ENCODE measurements at places on chromosomes 5 and 9.

DNA sequence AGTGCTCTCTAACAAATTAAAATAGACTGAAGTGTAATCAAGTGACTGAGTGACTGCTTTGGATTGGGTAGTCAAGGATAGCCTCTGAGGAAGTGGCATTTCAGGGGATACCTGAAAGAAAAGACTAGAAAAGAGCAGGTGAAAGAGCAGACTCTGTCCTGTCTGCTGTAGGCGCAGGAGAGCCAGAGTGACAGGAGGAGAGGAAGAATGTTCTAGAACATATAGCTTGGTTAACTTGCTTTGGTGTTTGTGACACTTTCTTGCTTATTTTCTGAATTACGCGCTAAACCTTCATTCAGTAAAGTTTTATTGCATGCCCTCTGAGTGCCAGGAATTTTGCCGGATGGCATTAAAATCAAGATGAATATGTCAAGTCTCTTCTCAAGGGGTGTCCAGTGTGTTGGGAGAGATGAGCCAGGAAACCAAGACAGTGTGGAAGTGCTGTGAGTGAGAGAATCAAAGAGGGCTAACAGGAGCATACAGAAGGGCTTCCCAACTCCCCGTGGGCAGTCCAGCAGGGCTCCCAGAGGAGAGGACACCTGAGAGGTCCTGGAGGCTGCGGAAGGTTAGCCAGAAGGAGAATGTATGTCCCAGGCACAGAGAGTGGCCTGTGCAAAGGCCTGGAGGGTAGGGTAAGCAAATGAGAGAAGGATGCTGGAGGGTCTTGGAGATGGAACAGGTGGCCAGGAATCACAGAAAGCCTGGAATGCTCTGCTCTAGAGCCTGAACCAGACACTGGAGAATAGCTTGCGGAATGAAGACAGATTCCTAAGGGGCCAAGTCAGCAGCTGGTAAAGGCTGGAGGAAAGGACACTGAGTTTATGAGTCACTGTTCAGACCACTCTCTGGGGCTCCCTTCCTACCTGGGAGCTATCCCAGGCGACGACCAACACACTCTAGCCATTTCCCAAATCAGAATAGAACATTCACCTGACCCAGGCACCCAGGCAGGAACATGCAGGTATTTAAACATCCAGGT, 59.3 kb downstream of the SLC22A5 start:
- peaks cover 52% of the 10 kb centered on the region for H3K4me1 ChIP-seq
- no peak overlapping the region for H3K27ac ChIP-seq
- no peaks in the 10 kb centered on the region for H3K36me3 ChIP-seq
- H3K27me3 ChIP-seq = no peaks in the 10 kb centered on the region
- H3K4me3 ChIP-seq = no peak overlapping the region

DNA sequence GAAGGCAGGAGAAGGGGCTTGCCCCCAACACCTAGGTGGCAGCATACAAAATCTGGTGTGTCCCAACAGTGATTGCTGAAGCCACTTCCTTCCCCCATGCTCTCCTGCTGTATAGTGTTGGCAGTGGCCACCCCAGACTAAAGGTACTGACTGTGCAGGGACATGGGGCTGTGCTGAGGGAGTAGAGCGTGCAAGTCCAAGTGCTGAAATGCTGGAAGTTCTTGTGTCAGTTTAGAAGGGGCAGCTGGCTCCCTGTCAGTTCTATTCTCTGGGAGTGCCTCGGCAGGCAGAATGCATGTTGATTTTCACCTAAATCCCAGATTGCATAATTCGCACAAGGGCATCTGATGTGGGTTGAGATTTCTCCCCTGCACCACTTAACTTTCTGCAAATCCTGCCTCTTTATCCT, 68.6 kb downstream of the GDNF start:
- H3K27ac ChIP-seq = peak overlapping the region; percentile 82
- H3K36me3 ChIP-seq = no peaks in the 10 kb centered on the region
- H3K4me3 ChIP-seq = peak overlapping the region; percentile 37
- peak; percentile 57 for DNase-seq
- H3K4me1 ChIP-seq = peaks cover 50% of the 10 kb centered on the region
- H3K27me3 ChIP-seq = no peaks in the 10 kb centered on the region

DNA sequence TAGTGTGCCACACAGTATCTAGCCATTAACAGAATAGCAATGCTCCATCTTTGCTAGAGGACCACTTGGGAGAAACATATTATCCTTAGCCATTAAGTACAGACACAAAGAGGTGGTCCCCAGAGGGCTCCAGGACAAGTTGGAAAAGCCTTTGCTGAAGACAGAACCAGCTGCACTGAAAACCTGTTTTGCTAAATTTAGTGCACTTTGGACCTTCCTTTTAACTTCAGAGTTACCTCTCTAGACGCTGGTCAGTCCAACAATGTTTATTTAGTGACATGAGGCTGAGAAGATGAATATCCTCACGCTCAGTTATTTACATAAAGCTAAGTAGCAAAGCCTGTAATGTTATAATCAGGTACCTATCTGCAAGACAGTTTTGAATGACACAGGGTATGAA, 265.0 kb upstream of the ZNF608 start:
- H3K27ac ChIP-seq = no peak overlapping the region
- H3K4me1 ChIP-seq = no peaks in the 10 kb centered on the region
- no peak for DNase-seq
- no peaks in the 10 kb centered on the region for H3K36me3 ChIP-seq

GRCh38 chr9:135566552-135566951, 5.0 kb downstream of the PAEP start:
- no peak overlapping the region for H3K4me3 ChIP-seq
- H3K36me3 ChIP-seq = no peaks in the 10 kb centered on the region
- H3K27me3 ChIP-seq = no peaks in the 10 kb centered on the region
- no peaks in the 10 kb centered on the region for H3K4me1 ChIP-seq
- no peak overlapping the region for H3K27ac ChIP-seq
- no peak for DNase-seq

GRCh38 chr5:176184608-176185132, 53.6 kb upstream of the SIMC1 start:
- no peak overlapping the region for H3K4me3 ChIP-seq
- H3K36me3 ChIP-seq = no peaks in the 10 kb centered on the region
- no peak overlapping the region for H3K27ac ChIP-seq
- H3K27me3 ChIP-seq = peaks cover 4% of the 10 kb centered on the region
- DNase-seq = no peak

- no peak for DNase-seq
- H3K27me3 ChIP-seq = peaks cover 41% of the 10 kb centered on the region
- no peaks in the 10 kb centered on the region for H3K36me3 ChIP-seq
- no peak overlapping the region for H3K4me3 ChIP-seq
- H3K27ac ChIP-seq = no peak overlapping the region
Observed at GRCh38 chr9:36781533-36781932, 208.8 kb downstream of the MELK start.

DNA sequence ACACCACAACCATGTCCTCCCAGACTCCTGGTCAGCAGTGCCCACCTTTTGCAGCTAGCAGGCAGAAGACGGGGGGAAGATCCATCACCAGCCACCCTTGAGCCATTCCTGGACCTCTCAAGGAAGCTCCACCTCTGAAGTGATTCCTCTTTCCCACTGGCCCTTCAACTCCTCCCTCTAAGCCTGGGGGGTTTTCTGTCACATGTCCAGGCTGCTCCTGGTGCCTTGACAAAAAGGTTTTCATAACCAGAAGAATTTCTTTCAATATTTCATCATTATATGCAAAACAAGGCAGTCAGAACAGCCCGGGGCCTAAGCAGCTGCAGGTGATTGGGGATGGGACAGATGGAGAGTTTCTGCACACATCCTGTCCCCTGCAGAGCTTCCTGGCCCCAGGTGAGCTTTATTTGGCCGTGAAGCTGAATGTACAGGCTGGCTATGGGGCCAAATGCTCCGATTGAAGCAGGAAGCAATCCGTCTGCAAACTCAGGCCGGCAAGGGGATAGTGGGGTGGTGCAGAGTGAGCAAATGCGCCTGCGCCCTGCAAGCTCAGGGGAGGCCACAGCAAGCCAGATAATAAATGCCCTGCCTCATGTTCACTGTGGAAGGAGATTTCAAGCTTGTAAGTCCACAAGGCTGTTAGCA, 173.5 kb downstream of the C5orf15 start:
- H3K27me3 ChIP-seq = 0 out of 2 replicates have a peak, but pooled peaks cover 2% of the 10 kb centered on the region
- DNase-seq = no peak
- H3K27ac ChIP-seq = no peak overlapping the region
- no peak overlapping the region for H3K4me3 ChIP-seq

GRCh38 chr5:16763211-16763610, 146.4 kb upstream of the RETREG1 start:
- no peaks in the 10 kb centered on the region for H3K27me3 ChIP-seq
- no peaks in the 10 kb centered on the region for H3K4me1 ChIP-seq
- peaks cover 50% of the 10 kb centered on the region for H3K36me3 ChIP-seq
- DNase-seq = no peak
- H3K4me3 ChIP-seq = no peak overlapping the region

DNA sequence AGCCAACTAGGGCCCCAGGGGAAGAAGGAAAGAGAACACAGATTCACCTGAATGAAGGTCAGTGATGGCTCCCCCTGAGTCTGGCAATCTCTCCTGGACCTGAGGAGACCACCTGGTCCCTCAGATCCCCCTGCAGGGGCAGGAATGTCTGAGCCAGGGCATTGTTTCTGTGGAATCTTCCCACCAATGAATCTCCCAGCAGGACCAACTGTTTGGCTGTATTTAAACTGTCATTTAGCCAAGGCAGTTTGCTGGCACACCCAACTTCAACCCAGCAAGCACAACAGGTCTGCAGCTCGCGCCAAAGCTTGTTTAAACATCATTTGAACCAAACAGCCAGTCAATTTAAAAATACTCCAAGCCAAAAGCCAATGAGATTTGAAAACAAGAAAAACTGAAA, 92.6 kb downstream of the SH3TC2 start:
- H3K4me1 ChIP-seq = peaks cover 51% of the 10 kb centered on the region
- no peak overlapping the region for H3K27ac ChIP-seq
- no peaks in the 10 kb centered on the region for H3K36me3 ChIP-seq
- no peak for DNase-seq
- no peaks in the 10 kb centered on the region for H3K27me3 ChIP-seq
- no peak overlapping the region for H3K4me3 ChIP-seq

- no peaks in the 10 kb centered on the region for H3K27me3 ChIP-seq
- peak overlapping the region; percentile 89 for H3K4me3 ChIP-seq
- peak; percentile 91 for DNase-seq
- H3K36me3 ChIP-seq = no peaks in the 10 kb centered on the region
- peak overlapping the region; percentile 13 for H3K27ac ChIP-seq
- H3K4me1 ChIP-seq = peaks cover 4% of the 10 kb centered on the region
Observed at GRCh38 chr9:83219154-83219923, 156.4 kb upstream of the RASEF start.

GRCh38 chr5:146643776-146644175, 127.8 kb upstream of the GPR151 start:
- no peaks in the 10 kb centered on the region for H3K4me1 ChIP-seq
- H3K27ac ChIP-seq = no peak overlapping the region
- H3K4me3 ChIP-seq = no peak overlapping the region
- H3K36me3 ChIP-seq = no peaks in the 10 kb centered on the region
- DNase-seq = no peak

DNA sequence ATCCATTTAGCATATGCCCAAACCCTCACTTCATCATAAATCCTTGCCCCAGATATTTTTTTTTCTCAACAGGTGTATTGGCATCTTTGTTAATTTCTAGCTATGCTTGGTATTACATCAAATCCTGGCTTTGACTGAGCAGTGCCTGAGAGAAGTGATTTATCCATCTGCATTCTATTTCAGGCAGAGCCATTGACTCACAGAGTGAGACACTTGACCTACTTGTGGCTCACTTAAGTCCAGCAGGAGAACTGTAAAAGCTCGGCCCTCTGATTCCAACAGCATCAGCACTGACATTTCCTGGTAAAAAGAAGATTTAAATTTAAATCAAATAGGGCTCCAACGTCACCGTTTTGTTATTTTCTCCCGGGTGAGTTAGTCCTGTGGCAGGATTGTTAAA, 93.4 kb downstream of the PLK2 start:
- no peak overlapping the region for H3K27ac ChIP-seq
- H3K36me3 ChIP-seq = no peaks in the 10 kb centered on the region
- 0 out of 2 replicates have a peak, but pooled peaks cover 7% of the 10 kb centered on the region for H3K4me1 ChIP-seq
- peak; percentile 52 for DNase-seq
- H3K27me3 ChIP-seq = no peaks in the 10 kb centered on the region

DNA sequence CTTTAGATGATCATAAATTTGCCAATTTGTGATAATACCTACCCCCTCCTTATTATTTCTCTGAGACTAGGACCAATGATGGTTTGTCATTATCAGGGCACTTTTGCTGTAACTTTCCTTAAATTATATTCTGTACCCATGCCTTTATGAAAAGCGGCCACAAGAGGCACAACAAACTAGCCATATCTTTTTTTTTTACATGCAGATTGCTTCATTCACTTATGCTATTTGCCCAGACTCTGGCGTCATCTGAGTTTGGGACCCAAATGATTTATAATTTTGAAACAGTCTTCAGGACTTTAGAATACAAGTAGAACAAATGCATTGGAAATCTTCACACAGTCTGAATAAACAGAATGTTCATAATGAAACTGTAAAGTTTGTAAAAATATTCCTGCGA, 408.1 kb downstream of the MAT2B start:
- no peaks in the 10 kb centered on the region for H3K36me3 ChIP-seq
- peak; percentile 35 for DNase-seq
- no peak overlapping the region for H3K4me3 ChIP-seq

DNA sequence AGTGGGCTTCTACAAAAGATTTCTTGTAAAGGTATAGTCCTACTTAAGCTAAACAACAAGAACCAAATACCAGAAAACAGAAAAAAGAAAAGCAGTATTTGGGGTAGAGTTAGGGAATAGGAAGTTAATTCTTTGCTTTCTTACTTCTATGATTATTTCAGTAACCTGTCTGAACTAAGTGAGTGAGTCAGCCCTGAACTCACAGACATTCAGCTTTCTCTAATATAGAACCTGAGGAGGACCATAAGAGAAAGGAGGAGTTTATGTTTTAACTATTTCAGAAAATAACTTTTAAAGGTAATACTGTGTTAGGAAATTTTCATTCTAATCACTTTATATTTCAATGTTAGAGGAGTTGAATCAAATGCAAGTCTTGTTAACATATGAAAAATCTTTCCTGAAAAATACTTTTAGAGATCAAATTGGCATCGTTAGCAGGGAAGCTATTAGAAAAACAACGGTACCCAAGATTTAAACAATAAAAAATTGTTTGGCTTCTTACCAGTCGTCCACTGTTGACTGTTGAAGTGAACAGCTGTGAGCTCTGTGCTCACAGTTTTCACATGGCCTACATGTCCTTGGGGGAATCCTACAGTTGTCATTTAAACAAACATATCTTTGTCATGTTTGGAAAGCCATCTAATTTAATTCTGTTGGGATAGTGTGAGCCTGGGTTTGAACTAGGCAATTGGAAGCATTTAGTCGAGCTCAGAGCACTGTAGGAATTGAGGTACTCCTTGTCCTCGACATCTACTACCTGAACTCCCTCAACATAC, 19.9 kb upstream of the ZFAND5 start:
- H3K27me3 ChIP-seq = no peaks in the 10 kb centered on the region
- H3K27ac ChIP-seq = peak overlapping the region; percentile 71
- peaks cover 34% of the 10 kb centered on the region for H3K4me1 ChIP-seq
- H3K36me3 ChIP-seq = no peaks in the 10 kb centered on the region
- DNase-seq = peak; percentile 27
- H3K4me3 ChIP-seq = no peak overlapping the region

All from GM23248 (cell line).